ENCODE measurements at places on chromosomes 13 and 19. TPM values are rescaled to one million over a fixed set of nuclear protein-coding genes. Genes with fewer than 3 reads are reported as not detected.

- DNase-seq = no peak
These were observed 116.5 kb downstream of the NUFIP1 start for GRCh38 chr13:44872751-44873150.

- no peak for DNase-seq
These were observed 14.0 kb upstream of the GGACT start for GRCh38 chr13:100602493-100603111.

GRCh38 chr19:47713046-47714021, at the start of gene EHD2:
Gene EHD2 (plus strand): TSS chr19:47713422. CDS start chr19:47716613, 3,191 bp downstream.
- DNase-seq = no peak

DNA sequence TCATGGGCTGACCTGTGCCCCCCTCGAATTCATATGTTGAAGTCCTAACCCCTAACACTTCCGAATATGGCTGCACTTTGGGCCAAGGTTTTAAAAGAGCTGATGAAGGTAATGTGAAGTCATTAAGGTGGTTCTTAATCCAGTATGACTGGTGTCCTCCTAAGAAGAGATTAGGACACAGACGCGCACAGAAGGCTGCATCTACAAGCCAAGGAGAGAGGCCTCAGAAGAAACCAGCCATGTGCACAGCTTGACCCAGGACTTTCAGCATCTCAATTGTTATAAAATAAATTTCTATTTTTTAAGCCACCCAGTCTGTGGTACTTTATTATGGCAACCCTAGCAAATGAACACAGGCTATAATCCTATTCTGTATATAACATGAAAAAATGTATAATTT, 99.9 kb downstream of the DOCK9 start:
- DNase-seq = no peak

DNA sequence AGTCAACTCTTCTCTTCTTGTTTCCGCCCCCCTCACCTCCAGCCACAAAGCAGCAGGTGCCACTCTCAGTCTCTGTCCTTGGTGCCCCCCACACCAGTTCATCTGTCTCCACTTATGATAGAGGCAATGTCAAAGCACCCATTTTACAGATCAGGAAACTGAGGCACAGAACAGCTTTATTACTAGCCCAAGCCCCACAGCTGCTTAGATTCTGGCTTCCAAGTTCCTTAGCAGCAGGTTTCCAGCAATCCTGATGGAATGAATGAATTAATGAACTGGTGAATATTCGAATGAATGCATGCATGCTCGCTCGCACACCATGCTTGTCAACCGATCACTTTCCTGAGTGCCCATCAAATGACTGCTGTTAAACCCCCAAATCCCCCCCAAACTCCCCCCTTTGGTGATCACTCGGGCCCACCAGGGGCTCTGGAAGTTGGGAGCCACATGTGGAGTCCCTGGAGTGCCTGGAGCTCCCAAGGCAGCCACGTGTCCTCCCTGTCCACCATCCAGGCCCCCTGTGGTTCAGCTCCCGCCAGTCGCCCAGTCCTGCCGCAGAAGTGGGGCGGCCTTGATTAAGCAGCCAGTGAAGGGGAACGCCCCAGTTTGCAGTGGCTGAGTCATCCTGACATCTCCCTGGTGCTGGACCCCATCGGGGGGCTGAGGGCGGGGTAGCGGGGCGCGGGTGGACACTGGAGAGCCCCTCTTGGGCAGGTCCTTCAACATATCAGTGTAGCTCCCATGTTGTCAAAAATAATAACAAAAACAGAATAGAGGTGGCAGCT, 6.8 kb downstream of the PTPRS start:
- DNase-seq = no peak

GRCh38 chr19:10238172-10238783, 7.1 kb upstream of the S1PR2 start:
- DNase-seq = no peak

DNA sequence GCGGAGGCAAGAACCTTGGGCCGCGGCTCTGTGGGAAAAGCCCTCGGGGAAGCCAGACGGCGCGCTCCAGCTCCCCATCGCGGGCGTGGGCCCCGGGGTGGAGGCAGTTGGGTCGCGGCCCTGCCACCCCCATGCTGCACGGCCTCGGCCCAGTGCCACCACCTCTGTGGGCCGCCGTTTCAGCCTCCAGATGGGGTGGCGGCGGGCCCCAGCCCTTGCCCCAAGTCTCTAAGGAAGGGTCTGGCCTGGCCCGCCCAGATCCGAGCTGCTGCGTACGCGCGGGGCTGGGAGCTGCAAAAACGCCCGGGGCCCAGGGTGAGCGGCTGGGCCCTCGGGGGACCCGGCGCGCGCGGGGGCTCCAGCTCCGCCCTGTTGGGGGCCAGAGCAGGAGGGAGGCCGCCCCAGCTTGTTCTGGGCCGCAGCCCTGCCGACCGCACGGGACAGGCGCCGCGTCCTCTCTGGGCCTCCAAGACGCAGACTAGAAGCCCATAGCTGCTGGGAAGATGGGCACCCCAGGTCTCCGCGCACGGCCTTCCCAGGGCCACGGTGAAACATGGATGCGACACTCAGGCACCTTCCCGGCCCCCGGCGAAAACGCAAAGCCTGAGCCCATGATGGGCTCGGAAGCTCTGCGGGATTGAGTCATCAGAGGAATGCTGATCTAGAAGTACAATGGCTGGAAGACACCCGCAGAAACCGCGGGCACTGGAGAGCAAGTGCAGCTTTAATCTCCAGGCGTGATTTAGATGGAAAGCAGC, 110.1 kb downstream of the KCTD15 start:
- DNase-seq = peak; percentile 27

DNA sequence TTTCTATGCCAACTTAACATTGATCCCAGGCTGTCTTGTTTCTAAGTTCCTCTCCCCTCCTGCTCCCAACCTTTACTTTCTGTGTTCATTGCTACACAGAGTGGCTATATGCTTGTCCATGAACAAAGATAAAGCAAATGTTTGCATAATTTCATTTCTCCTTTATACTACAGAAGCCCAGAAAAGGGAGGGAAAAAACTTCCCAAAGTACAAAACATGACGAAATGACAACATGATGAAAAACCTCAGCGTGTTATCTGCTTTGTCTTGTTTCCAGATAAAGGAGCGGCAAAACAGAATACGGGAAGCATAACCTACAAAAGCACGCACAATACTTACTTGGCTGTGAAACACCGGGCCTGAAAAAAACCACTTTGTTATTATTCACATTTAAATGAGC, 336.8 kb downstream of the DNAJC15 start:
- DNase-seq = no peak

GRCh38 chr13:111946214-111946613, 120.7 kb upstream of the SOX1 start:
- no peak for DNase-seq

- DNase-seq = no peak
These were observed 3.4 kb downstream of the ERCC1 start for GRCh38 chr19:45420356-45420755.

DNA sequence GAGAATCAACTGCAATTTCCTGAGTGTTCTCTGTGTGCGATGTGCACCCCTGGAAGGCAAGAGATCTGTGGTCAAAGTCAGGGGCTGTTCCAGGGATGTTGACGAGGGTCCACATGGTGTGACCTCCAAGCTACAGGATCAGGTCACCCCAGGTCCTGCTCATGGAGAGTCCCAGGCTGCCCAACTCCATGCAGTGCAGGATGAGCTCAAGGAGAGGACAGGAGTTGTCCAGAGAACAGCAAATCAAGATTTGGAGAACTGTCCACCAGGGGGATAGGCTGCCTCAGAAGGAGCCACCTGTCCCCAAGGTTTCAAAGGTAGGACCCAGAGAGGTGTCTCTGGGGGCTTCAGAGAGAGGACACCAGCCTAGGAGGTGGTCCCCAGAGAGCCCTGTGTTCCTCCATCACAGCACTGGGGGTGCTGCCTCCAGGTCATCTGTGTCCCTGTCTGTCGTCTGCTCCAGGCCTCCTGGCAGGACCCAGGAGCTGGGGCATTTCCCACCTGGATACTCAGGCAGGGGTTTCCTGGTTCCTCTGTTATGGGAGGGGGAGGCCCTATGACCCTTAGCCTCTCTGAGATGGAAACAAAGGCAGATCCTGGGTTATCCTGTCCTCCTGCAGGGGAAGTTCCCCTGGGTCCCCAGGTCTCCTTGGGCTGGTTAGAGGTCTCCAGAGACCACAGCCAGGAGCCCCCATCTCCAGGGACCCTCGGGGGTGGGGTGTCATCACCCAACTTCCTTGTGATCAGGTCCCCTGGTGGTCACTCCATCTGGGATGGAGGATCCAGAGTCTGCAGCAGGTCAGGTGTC, 2.1 kb upstream of the CEACAM7 start:
- DNase-seq = no peak

- DNase-seq = no peak
These were observed 28.1 kb downstream of the TFDP1 start for GRCh38 chr13:113612607-113613006.

DNA sequence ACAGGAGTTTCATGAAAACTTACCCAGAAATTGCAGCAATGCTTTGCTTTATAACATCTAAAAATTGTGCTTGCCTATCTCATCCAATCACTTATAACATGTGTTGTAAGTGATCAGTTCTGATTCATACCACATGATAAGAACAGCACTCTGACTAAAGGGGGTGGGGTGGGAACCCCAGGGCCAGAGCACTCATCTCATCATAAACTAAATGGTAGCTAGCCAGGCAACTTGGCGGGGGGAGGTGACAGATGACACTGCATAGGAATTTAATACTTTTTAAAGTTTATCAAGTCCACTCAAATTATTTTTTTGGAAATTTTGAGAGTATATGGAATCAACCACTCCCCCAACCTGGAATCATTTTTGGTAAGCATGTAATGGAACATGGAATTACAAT, 42.1 kb downstream of the FOXO1 start:
- no peak for DNase-seq

- no peak for DNase-seq
These were observed 3.0 kb downstream of the APOC2 start for GRCh38 chr19:44948763-44949374.

DNA sequence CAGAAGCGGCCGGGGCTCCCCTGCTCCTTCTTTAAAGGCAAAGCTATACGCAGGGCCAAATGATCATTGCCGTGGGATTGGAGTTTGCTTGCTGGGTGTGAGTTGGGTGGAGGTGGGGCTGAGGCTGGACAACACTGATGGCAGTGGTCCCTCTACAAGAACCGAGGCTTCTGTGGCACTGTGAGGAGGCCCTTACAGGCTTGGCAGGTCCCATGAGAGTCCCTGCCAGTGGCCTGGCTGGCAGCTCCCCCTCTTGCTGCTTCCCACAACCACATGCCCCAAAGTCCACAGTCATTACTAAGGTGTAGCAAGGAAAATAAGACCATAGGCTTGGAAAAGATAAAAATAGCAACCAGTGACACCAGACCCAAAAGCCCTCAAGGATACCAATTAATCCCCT, 98.4 kb downstream of the ANKRD10 start:
- no peak for DNase-seq

GRCh38 chr13:77637588-77637987, 59.9 kb upstream of the SLAIN1 start:
- no peak for DNase-seq

- DNase-seq = no peak
These were observed 19.6 kb downstream of the MOB3A start for GRCh38 chr19:2076526-2076944.

- no peak for DNase-seq
These were observed 253.6 kb upstream of the MAB21L1 start for GRCh38 chr13:35729926-35730627.

DNA sequence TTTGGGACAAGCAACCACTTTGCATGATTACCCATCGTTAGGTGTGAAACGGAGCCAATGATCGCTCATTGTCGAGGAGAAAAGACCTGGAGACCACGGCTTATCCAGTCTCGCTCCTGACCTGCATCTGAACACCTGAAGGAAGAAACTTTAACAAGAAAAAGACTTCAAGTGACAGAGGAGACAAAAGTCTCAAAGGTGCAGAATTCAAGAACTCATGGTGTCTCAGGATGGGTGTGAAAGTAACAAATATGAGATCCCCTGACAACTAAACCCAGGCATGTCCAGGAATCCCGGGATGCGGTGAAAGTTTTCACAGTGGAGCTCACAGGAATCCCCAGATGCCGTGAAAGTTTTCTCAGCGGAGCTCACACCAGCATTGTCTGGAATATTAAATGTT, 6.3 kb upstream of the ATP11A start:
- no peak for DNase-seq

DNA sequence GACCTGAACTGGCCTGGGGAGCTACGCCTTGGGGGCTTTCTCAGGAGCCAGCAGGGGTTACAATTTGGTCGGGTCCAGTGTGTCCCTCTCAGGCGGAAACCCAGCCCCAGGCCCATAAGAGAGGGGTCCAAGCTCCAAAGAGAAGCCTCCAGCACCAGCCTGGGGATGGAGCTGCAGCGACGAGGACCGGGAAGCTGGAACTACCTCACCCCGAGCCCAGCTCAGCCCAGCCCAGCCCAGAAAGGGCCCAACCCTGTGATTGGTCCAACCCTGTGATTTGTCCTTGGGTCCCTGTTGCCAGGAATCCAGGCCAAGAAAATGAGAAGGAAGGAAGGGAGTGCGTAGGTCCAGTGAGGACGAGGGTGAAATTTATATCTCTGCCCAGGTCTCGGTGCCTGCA, 24.1 kb downstream of the CLEC4M start:
- no peak for DNase-seq

- peak; percentile 55 for DNase-seq
These were observed 65.1 kb downstream of the SIAH3 start for GRCh38 chr13:45786293-45786920.

DNA sequence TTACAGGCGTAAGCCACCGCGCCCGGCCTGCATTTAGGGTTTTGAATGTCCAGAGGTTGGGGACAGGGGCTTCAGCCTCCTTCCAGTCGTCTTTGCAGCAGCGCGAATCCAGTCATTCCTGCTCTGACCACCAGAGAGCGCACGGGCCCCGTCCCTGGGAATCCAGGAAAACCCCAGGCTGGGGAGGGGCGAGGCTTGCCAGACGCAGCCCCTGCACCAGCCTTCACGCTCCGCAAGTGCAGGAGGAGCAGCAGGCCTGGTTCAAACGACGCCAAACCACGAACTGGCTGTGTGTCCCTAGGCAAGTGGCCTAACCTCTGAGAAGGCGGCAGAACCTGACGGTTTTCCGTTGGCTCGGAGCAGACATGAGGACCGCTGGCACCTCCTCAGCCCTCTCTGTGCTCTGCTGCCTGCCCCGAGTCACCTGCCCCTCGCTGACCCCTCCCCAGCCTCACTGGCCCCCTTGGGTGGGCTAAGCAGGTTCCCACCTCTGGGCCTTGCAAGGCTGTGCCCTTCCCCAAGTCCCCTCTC, 2.0 kb upstream of the RNF126 start:
- DNase-seq = peak; percentile 48

GRCh38 chr13:34638897-34639296, 303.2 kb upstream of the NBEA start:
- DNase-seq = no peak

COL5A3 gene
- not detected for total RNA-seq

PGLYRP2 gene
- total RNA-seq = not detected

DENND1C gene
- 0.20 TPM for total RNA-seq

SHISA7 gene
- total RNA-seq = not detected

CYP4F11 gene
- total RNA-seq = 2.6 TPM

ATP4B gene
- not detected for total RNA-seq

SWSAP1 gene
- 0.70 TPM for total RNA-seq

KLF1 gene
- total RNA-seq = not detected

Measured in renal cortical epithelial cell (primary cell).